ENCODE measurements at places on chromosomes 2 and 18. TPM values are rescaled to one million over a fixed set of nuclear protein-coding genes. Genes with fewer than 3 reads are reported as not detected.

RUFY4 gene
- not detected for total RNA-seq

DNA sequence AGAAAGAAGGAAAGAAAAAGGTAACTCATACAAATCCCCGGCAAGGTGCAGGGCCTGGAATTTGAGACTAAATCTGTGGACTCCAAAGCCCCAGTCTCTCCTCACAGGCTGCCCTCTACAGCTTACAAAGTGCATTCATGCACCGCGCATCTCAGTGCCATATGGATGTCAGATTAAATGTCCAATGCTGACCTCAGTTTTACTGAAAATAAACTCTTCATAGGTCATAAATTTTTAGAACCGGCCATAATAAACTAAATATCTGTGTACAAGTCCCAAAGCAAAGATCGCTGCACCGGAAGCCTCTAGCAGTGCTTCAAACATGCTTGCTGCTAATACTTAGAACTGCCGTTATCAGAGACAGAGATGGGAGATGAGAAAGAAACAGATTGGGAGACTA, 17.7 kb downstream of the ST6GAL2 start:
- DNase-seq: no peak

C2orf66 gene
- not detected for total RNA-seq

SERPINB5 gene
- not detected for total RNA-seq

DNA sequence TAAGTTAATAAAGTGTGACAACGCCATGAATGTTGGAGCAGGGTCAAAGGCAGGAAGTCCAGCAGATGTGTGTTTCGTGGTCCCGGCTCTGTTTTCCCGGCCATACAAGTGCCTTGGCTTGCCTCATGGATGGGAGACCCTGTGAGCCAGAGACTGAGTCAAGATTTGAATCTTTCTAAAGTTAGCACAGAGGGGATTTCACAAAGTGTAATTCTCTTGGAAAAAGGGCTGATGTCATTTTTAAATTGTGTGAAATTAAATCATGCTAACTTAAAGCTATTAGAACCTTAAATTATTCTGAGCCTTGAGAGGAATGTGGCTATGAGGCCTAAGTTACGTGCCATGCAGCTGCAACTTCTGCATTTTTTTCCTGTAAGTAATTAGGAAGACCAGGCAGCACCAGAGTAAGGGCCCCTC, 38.3 kb upstream of the RALBP1 start:
- DNase-seq: peak; percentile 40

Measured in fibroblast of villous mesenchyme (primary cell).